ENCODE measurements at places on chromosomes 13 and 19.

- DNase-seq, result no peak
These were observed 282.7 kb upstream of the DACH1 start for GRCh38 chr13:72149701-72150100.

DNA sequence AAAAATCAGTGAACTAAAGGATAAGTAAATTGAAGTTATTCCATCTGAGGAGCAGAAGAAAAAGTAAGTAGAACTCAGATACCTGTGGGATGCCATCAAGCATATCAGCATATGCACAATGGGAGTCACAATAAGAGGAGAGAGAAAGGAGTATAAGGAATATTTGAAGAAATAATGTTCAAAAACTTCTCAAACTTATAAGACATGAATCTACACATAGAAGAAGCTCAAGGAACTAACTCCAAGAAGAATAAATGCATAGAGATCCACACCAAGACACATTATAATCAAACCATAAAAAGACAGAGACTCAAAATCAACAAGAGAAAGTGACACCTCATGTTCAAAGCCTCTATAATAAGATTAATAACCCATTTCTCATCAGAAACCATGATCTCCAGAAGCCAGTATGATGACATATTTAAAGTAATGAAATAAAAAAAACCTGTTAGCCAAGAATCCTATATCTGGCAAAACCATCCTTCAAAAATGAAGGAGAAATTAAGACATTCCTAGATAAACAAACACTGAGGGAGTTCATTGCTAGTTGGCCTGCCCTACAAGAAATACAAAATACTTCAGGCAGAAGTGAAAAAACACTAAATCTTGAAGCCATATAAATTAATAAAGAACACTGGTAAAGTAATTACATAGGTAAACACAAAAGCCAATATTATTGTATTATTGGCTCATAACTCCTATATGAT is 3.8 kb upstream of the ZNF233 start:
- DNase-seq, result no peak

DNA sequence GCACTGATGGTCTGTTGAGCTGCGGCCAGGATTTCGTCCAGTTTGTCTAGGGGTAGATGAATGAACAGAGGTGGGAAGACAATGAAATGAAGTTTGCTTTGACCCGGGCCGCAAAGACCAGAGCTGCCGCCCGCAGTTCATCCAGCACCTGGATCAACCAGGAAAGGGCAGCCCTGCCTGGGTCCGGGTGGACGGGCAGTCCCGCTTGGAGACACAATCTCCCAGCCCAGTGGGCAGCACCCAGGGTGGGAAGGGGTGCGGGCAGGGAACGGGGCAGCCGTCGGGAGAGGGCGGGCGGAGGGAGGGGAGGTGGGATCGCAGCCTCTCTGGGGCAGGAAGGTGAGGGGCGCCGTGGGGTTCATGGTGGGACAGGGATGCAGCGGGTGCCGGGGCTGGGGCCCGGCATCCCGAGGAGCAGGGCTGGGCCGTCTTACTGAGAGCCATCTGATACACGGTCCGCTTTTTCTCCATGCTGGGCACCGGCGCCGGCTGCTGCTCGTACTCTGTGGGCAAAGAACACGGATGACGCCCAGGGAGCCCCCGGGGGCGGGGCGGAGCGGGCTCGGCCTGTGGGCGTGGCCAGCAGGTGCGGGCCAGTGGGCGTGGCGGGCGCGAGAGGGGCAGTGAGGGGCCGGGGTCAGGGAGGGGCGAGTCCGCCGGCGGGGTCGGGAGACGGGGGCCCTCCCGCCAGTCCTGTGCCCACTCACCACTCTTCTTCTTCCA is 33.1 kb downstream of the SHANK1 start:
- no peak for DNase-seq

DNA sequence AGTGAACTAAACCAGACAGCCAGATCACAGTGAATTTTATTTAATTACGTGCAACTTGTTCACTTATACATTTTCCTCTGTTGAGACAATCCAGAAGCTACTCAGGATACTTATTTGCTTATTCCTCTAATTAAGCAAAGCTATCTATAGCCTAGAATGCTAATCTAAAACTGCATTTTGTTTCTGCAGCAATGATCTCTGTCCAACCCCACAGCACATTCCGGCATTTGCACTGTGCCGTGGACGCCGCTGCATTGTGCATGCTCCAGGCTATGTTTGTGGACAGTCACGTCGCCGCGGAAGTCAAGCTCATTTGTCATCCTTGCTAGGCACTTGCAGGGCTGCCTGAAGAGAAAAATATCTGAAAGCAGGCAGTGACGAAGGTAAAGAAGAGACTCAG is 406.9 kb downstream of the RFC3 start:
- no peak for DNase-seq

DNA sequence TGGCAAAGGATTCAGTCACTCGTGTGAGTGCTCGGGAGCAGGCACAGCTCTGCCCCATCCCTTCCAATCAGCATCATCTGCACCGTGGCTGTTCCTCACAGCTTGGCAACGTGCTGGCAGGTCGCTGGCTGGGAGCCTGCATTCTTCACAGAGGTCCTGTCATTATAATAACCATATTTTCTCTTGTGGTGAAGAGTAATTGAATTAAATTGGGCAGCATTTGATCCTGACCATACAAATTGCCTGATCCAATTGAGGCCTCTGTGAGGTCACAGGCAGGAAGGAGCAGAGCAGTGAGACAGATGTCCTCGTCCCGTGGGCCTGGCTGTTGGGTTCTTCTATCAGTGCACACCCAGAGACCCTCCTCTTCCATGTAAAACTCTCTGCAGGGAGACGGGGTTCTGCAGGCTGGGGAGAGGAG is 407.8 kb downstream of the COG6 start:
- DNase-seq, result no peak

DNA sequence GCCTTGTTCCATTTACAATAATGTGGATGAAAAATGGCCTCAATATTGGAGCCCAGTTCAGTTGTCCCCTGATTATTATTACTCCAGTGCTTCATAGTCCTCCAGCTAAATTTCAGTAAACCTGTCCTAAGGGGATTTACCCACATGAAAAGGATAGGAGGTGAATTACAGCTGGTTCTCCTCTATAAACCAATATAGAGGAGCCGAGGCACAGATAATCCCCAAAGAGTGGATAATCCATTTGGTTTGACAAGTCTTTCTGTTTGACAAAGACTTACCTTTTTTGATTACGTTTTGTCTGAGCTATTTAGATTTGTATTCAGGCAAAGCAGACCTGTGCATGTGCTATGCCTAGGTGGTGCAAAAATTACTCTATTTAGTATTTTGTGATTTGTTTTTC is 2.7 kb downstream of the CNMD start:
- no peak for DNase-seq

DNA sequence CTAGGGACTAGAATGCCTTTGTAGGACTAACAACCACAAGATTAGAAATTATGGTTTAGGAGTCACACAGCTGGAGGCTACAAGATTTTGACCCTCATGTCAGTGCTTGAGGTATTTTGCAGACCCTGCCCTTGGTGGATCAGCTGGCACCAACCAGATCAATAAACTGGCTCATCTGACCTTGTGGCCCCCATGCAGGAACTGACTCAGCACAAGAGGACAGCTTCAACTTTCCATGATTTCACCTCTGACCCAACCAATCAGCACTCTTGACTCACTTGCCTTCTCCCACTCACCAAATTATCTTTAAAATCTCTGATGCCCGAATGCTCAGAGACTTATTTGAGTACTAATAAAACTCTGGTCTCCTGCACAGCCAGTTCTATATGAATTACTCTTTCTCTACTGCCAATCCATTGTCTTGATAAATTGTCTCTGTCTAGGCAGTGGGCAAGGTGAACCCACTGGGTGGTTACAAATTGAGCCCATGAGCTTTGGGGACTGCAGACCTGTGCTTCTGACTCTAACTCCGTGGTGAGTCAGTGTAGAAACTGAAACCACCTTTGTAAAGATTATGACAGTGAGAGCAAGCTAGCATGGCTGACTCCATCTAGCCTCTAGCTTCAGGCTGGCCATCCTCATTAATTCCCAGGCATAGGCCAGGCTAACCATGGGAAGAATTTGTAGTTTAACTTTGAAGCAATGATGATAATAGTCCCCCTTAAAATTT is 33.9 kb upstream of the CEACAM8 start:
- no peak for DNase-seq

GRCh38 chr19:13104848-13105711 is 2.4 kb upstream of the LYL1 start:
- no peak for DNase-seq

DNA sequence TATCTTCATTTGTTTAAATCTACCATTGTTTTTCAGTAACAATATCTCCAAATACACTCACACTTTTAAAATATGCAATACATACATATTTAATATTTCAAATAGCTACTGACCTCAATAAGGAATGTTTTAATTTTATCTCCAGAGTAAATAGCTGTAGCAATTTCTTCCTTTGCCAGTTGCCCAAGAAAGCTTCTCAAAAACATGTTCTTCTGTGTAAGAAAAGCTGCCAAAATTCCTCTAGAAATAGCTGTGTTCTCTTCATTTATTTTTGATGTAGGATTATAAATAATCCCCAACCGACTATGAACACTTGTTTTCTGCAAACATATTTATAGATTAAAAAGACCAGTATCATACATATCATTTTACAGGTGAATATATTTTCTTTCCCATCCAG is 150.5 kb downstream of the UGGT2 start:
- DNase-seq, result no peak
